ENCODE measurements at places on chromosomes 4 and X.

- DNase-seq = no peak
These were observed 13.4 kb upstream of the ZCCHC18 start for GRCh38 chrX:104098919-104099318.

- no peak for DNase-seq
These were observed 59.0 kb downstream of the REELD1 start for GRCh38 chr4:146273204-146273901.

GRCh38 chr4:152565333-152565732, 29.4 kb upstream of the FBXW7 start:
- DNase-seq = no peak

- DNase-seq = no peak
These were observed 208.8 kb upstream of the CLNK start for GRCh38 chr4:10893395-10893794.

GRCh38 chr4:73776321-73776729, 36.0 kb downstream of the CXCL8 start:
- DNase-seq = no peak

DNA sequence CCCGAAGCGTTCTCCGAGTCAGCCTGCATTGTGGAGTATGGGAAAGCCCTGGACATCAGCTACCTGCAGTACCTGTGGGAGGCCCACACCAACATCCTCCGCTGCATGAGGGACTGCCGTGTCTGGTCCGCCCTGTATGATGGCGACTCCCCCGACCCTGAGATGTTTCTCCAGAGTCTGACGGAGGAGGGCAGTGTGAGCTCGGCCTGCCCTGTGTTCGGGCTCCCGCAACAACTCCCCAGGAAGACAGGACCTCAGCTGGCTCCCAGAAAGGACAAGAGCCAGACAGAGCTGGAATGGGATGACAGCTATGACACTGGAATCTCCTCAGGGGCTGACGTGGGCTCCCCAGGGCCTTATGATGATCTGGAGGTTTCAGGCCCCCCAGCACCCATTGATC, 111.3 kb downstream of the GATB start:
- no peak for DNase-seq

DNA sequence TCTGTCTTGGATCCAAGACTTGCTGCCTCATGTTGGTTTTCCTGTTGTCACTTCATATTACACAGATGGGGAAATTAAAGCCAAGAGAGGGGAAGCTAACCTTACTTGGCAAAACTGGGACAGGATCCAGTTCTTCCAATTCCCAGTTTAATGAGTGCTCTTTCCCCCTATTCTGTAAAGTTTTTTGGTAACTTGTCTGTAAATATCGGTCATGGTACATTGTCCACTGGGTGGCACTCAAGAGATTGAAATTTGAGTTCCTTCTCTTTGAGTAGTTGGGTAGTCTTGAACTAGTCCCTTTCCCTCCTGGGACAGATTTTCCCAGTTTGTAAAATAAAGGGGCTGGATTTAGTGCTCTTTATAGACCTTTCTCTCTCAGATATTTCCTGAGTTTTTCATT, 12.4 kb upstream of the EOLA2 start:
- no peak for DNase-seq

- peak; percentile 0 for DNase-seq
These were observed 768 bp downstream of the MID2 start for GRCh38 chrX:107826238-107827029.

DNA sequence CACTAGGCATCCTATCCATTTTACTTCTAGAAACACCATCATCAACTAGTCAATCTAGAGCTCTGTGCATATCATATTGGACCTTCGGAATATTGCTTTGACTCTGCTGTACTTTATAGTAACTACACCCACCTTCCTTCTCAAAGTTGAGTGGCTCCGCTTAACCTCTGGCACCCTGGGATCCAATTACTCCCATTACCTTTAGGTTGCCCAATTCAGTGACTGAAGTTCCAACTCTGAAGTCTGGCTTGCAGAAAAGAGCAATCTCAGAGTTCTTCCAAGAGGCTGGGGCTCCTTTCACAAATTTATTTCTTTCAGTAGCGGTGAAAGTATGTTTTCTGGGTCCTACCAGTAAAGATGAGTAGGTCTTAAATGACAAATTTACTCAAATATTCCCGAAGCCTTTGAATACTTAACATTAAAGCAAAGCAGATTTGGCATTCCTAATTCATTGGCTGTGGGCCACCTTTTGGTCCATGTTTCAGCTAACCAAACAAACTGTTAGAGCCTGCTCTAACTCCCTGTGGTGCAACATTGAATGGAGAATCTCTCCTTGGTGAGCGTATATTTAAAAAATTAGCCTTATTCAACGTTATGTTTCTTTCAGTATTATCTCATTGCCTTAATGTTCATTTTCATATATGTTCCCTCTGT, 1215.8 kb downstream of the RAPGEF2 start:
- DNase-seq = no peak

GRCh38 chr4:37847311-37847884, 20.9 kb downstream of the PGM2 start:
- no peak for DNase-seq

DNA sequence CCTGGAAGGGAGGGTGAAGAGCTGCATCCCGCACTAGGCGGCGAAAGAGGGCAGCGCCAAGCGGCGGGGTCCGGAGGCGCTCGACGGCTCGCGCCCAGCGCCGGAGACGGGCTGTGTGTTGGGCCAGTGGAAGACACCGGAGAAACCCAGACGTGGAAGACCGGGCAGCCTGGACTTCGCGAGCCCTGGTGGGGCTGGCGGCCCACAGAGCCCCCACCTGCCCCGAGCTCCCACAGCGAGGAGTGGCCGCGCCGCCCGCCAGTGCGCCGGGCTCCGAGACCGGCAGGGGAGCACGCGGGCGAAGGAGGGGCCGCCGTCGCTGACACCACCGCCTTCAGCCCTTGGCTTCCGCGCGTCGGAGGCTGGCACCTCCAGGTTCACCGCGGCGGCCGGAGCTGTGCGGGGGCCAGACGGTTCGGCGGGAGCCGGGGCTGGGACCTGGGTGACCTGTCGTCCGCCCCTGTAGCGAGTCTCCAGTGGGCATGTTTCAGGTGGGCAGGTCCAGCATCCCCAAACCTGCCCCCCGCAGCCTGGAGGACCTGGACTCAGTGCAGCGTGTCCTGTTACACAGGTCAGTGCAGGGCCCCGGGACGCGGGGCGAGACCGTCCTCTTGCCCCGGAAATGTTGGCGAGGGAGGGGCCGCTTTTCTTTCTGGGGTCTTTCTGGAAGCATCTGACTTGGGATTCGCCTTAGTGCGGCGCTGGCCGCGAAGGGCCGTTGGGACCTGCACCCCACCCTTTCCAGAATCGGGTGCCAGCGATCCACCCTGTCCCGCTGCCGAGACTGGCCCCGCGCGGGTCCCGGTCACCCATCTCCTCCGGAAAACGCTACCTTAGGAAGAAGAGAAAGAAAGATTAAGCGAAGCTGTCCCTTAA, 9.6 kb upstream of the INTU start:
- DNase-seq = no peak

DNA sequence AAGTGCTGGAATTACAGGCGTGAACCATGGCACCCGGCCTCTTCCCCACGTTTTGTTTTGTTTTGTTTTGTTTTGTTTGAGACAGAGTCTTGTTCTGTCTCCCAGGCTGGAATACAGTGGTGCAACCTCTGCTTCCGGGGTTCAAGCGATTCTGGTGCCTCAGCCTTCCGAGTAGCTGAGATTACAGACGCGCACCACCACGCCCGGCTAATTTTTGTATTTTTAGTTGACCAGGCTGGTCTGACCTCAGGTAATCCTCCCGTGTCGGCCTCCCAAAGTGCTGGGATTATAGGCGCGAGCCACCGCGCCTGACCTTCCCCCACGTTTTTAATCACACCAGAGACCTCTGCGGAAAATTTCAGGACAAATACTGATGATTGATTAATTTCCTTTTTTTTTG, 2.2 kb downstream of the ENOPH1 start:
- no peak for DNase-seq

- no peak for DNase-seq
These were observed 287.0 kb upstream of the RASGEF1B start for GRCh38 chr4:81758574-81759264.

DNA sequence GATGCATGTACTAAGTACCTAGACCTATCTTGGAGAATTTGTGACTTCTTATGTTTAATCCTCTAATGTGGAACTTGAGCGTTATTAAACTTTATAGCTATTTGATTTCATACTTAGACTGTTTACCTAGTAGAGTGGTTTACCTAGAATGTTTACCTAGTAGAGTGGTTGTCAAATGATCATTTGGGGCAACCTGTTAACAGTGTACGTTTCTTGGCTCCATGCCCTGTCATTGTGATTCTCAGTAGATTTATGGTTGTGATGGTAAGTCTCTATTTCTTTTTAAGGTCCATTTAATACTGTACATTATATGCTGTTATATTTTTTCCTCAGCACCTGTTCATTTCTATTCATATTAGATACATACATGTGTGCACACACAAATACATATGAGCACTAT, 233.0 kb upstream of the MAD2L1 start:
- DNase-seq = no peak

GRCh38 chr4:41111791-41112190, 102.6 kb downstream of the APBB2 start:
- no peak for DNase-seq

DNA sequence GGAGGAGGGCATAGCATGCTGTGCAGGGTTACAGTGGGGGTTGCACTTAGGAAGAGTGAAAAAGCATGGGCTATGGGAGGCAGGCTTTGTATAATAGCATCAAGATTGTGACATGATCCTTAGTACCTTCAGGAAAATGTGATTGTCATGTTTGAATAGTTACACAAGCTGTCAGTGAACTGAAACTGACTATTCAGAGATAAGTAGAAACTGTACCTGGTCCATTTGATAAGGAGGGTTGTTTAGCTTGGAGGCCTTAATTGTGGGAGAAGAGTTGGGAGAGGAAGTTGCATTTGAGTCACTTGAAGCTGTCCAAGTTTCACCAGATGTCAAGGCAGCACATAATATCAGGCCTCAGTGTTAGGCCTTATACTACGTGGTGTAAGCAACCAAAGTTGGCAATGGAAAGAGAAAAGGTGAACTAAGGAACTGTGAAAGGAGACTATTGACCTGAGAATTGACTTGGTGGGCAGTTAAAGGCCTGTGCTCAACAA, 85.0 kb downstream of the TEX13C start:
- DNase-seq = no peak

- DNase-seq = no peak
These were observed 8.1 kb downstream of the ACSL1 start for GRCh38 chr4:184817494-184818215.

- no peak for DNase-seq
These were observed 44.9 kb upstream of the STIM2 start for GRCh38 chr4:26815706-26816105.

GRCh38 chr4:138114434-138114833, 127.7 kb downstream of the SLC7A11 start:
- DNase-seq = no peak

DNA sequence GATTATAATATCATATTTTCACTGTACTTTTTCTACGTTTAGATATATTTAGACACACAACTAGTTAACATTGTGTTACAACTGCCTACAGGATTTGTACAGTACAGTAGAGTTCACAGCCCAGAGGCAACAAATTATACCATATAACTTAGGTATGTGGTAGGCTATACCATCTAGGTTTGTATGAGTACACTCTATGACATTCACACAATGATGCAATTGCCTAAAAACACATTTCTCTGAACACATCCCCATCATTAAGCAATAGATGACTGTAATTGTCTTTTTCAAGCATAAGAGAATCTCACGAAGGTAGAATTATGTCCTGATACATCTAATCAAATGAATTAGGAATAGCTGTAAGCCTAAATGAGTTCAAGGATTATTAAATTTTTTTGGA, 12.3 kb upstream of the TIGD2 start:
- DNase-seq = no peak

- DNase-seq = no peak
These were observed 151.3 kb upstream of the KCNIP4 start for GRCh38 chr4:22099896-22100295.

GRCh38 chrX:50456712-50457484, 13.7 kb downstream of the DGKK start:
- no peak for DNase-seq

DNA sequence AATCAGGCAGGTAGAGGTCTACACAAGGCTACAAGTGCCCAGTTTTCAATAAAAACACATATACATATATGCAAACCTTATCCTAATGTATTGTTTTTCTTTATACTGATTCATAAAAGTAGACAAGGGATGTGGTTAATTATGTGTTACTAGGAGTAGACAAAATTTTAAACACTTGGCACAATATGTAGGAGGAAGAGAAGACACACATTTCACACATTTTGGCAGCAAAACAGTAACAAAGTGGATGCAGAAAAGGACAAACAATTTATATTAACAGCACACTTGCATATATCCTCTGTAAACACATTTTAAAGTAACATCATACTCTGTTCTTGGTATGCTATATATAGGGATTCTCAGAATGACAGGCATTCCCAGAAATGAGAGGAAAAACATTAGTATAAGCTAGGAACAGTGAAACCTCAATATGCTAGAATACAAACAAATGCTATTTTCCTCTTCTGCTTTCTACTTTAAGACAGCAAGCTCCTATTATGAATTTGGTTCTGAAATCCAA, 63.8 kb downstream of the GPRIN3 start:
- no peak for DNase-seq

DNA sequence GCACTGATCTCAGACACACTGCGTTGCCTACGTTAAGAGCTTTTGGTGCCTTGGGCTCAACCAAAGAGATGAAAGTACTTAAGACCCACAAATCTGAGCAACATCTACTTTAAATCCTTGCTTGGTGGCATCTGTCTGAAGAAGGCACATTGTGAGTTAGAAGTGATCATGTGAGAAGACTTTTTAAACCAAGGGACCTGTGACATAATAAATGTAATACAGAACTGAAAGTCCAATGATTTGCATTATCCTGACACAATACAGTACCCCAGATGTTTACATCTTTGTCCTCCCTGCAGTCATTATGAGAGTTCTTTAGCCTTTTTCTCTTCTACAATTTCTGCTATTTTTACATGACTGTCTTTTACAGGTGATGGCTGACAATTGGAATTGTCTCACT, 96.7 kb upstream of the FTHL17 start:
- DNase-seq = no peak

DNA sequence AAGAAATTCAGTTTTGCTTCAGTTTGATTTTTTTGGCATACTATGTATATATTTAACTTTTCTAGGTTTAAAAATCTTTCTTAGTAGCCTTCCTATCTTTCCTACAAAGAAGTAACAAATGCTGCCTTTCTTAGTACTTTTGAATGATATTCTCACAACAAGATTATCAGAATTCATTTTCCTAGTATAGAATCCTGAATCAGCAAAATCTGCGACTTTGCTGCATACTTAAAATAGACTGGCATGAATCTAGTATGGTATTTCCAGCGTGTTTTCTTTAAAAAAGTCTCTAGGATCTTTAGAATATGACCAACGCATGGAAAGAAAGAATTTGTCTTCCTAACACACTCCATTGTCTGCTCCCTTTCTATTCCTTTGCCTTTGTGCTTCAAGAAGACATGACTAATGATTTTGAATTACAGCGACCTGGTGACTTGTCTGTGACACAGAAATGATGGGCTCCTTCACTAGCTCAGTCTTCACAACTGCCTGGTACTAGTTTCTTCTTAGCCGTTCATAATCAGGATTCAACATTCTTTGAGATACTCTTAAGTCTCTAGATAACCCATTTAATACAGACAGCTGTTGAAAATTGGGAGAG, 349.8 kb downstream of the PPARGC1A start:
- DNase-seq = no peak

- DNase-seq = no peak
These were observed 9.2 kb downstream of the VCX start for GRCh38 chrX:7852166-7852565.

GRCh38 chr4:143514901-143515300, 1.4 kb downstream of the SMARCA5 start:
- DNase-seq = no peak

GRCh38 chrX:131308980-131309379, 19.9 kb upstream of the IGSF1 start:
- no peak for DNase-seq

- no peak for DNase-seq
These were observed 71.8 kb upstream of the SMARCA5 start for GRCh38 chr4:143441678-143442077.

All from activated T-helper 1 cell treated with Interleukin-2 at 50 U/mL for 16 hours (primary cell).